Stimulated activated CD4-positive, alpha-beta T cell treated with anti-CD3 and anti-CD28 coated beads, Interleukin-1b, Interleukin-23, amount 100 ng/mL, for 1 hour (primary cell): ENCODE measurements at places on chromosomes 4 and X.

GRCh38 chr4:128455480-128455879, 167.9 kb upstream of the PGRMC2 start:
- no peak for DNase-seq

DNA sequence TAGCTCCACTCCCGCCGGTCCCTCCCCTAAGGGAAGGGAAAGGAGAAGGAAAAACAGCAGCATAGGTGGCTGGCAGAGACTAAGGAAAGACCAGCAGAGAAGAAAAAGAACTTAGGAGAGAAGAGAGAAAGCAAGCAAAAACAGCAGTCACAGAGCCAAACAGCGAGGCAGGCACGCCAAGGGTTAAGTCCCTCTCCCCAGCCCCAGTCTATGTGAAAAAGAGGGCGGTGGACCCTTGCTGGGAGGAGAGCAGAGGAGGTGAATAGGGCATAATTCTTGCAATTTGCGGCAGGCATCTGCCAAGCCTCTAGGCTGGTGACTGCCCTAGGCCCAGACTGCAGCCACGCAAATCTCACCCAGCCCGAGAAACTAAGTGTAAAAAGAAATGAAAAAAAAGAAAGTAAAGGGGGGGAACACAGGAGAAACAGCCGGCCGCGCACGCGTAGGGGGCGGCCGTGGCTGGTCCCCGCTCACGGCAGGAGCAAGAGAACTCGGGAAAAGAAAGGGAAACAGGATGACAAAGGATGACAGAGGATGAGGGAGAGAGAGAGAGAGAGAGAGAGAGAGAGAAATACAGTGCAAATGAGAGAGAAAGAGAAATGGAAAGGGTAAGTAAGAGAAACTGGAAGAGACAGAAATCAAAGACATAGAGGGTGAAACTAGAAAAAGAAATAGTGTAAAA, 48.6 kb downstream of the MAGEA9 start:
- no peak for DNase-seq

- DNase-seq: no peak
Observed at GRCh38 chr4:148255344-148255720, 186.9 kb downstream of the NR3C2 start.

- no peak for DNase-seq
Observed at GRCh38 chr4:134028421-134028820, 173.2 kb downstream of the PABPC4L start.

DNA sequence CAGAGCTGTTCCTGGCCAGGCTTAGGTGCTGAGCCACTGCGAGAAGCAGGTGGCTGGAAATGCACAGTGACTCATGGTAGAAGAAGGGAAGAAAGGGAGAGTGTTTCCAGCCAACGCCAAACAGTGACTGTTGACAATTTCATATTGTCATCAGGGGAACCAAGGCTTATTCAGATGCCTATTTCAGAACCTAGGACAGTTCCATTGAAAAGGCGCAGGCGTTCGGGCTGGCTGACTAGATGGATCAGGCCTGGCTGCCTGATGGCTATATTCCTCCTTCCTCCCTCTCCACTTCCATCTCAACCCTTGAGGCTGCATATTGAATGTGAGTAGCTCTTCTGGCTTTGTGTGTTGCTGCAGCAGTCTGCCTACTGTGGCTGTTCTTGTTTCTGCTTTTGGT, 73.0 kb upstream of the FRMPD4 start:
- DNase-seq: no peak
